SJSA1 (cell line): ENCODE measurements at places on chromosomes 5 and 9. TPM values are rescaled to one million over a fixed set of nuclear protein-coding genes. Genes with fewer than 3 reads are reported as not detected.

The MTRR gene
- total RNA-seq: 37.5 and 52.1 TPM in 2 replicates

The POU5F2 gene
- 0.26 and 0.34 TPM in 2 replicates for total RNA-seq

The GABRA6 gene
- total RNA-seq: not detected in 2 replicates

The PAX5 gene
- 0.09 TPM in 1 of 2 replicates, not detected in the other for total RNA-seq

The TTC23L gene
- total RNA-seq: not detected in 2 replicates

The AQP7 gene
- not detected in 2 replicates for total RNA-seq

- H3K4me1 ChIP-seq: peaks cover 43% of the 10 kb centered on the region
- peak; percentile 84 for DNase-seq
- peak overlapping the region; percentile 71 for H3K27ac ChIP-seq
Measured at GRCh38 chr5:157571357-157571827, 4.2 kb downstream of the ADAM19 start.

- no peaks in the 10 kb centered on the region for H3K4me1 ChIP-seq
- no peaks in the 10 kb centered on the region for H3K36me3 ChIP-seq
- DNase-seq: no peak
Measured at GRCh38 chr9:4781408-4781807, 11.3 kb upstream of the RCL1 start.

GRCh38 chr5:134594336-134594735 is 38.3 kb downstream of the SAR1B start:
- no peaks in the 10 kb centered on the region for H3K27me3 ChIP-seq
- no peak overlapping the region for H3K27ac ChIP-seq
- no peaks in the 10 kb centered on the region for H3K36me3 ChIP-seq
- no peak overlapping the region for H3K4me3 ChIP-seq
- peaks cover 5% of the 10 kb centered on the region; the same call in 1 of the 2 replicates for H3K4me1 ChIP-seq
- DNase-seq: no peak

DNA sequence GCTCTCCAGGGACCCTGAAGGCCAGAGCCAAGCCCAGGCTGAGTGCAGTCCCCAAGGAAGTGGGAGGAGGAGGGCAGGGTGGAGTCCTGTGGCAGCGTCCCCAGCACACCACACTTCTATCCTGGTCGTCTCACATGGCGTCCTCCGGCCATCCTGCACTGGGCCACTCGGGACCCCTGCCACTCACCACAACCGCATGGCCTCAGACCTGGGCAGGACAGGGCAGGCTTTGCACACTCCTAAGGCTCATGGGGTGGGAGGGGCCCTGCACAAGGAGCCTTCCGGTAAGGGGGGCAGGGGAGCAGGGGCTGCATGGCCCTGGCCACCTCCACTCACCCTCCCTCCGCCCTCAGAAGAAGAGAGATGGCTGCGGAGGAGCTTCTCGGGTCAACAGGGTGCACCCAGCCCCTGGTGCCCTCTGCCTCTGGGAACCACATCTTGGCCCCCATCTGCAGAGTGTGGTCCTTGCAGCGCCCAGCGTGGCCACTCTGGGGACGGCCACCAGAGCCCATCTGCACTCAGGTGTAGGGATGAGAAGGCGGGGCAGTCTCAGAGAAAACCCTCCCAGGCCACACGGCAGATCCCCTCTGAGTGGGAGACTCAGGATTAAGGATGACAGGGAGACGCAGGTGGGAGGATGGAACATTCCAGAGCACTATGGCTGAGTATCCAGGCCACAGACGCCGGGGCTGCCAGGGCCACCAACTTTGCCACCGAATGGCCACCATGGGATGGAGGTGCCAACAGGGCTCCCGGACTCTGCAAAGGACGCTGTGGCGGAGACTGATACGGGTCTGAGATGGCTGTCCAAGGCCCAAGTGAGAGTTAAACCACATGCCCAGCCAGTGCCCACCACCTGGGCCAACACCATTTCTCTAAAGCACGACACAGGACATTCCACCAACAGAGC is 7.6 kb downstream of the TPPP start:
- no peaks in the 10 kb centered on the region for H3K4me1 ChIP-seq
- no peak overlapping the region for H3K4me3 ChIP-seq
- H3K27me3 ChIP-seq: peaks cover 11% of the 10 kb centered on the region
- DNase-seq: peak; percentile 42
- H3K27ac ChIP-seq: no peak overlapping the region

DNA sequence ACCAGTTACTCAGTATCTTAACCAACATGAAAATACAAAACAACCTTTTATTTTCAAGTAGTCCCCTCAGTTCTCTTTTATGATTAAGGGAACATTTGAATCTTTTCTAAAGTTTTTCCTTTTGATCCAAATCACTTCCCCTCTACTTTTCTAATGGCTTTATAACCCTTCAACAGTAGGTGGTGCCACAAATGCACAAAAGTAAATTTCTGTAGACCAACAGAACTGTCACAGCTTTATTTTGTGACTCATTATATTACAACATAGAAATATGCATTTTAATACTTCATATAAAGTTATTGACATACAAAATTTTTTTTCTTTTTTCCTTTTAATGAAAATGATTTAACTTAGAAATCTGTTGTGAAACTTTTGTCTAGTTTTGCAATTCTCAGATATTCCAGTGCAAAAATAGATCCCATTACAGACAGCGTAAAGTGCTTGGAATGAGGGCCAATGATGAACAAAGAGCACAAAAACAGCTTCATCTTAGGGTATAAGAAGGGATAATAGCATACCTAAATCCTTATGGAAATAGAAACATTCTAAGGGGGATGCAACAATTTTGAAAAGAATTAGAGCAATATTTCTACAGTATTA is 17.0 kb downstream of the NIPSNAP3B start:
- H3K27me3 ChIP-seq: no peaks in the 10 kb centered on the region
- peaks cover 12% of the 10 kb centered on the region for H3K36me3 ChIP-seq
- DNase-seq: no peak
- H3K4me1 ChIP-seq: 0 out of 2 replicates have a peak, but pooled peaks cover 5% of the 10 kb centered on the region
- no peak overlapping the region for H3K27ac ChIP-seq

- no peak overlapping the region for H3K27ac ChIP-seq
- no peaks in the 10 kb centered on the region; the same call in 1 of the 2 replicates for H3K36me3 ChIP-seq
- H3K4me1 ChIP-seq: peaks cover 15% of the 10 kb centered on the region
- H3K27me3 ChIP-seq: no peaks in the 10 kb centered on the region
Measured at GRCh38 chr9:114271556-114272510, 51.1 kb upstream of the ORM1 start.

GRCh38 chr5:33312571-33313549 is 127.9 kb upstream of the TARS1 start:
- peaks cover 57% of the 10 kb centered on the region for H3K4me1 ChIP-seq
- no peaks in the 10 kb centered on the region for H3K27me3 ChIP-seq
- peak; percentile 43 for DNase-seq
- no peak overlapping the region for H3K4me3 ChIP-seq
- H3K36me3 ChIP-seq: no peaks in the 10 kb centered on the region
- H3K27ac ChIP-seq: peak overlapping the region; percentile 67

DNA sequence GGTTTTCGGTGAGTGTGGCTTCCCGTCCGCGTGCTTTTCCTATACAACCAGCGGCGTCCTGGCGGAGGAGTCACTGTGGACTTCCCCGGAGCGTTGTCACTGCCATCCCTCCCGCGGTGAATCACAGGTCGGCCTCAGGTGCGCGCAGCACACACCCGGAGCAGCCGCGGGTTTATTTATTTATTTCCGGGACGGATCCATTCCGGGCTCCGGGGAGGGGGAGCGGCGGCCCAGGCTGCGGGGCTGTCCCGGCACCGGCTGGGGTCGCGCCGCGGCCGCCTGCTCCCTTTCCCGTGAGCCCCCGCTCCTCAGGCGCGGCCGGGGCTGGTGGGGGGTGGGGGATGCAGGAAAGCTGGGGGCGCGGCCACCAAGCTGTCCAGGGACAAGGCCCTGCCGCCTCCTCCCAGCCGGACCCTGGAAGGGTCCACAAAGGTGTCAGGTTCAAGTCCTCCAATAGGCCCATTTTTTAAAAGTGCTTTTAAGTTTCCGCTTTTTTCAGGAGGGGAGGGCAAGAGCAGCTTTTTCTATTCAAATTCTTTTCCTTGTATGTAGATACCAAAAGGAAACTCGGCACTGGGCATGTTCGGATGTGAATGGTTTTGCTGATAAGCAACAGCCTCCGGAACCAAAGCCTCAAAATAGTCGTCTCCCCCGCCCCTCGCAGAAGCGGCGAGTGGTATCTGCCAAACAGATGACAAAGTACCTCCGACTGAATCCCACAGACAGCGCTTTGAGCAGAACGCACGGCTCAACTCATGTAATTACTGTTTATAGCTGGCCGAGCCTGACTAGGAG is 192.5 kb downstream of the CD180 start:
- no peaks in the 10 kb centered on the region for H3K36me3 ChIP-seq
- H3K27ac ChIP-seq: no peak overlapping the region
- H3K4me1 ChIP-seq: peaks cover 18% of the 10 kb centered on the region
- peak overlapping the region; percentile 41 for H3K4me3 ChIP-seq

- no peaks in the 10 kb centered on the region for H3K27me3 ChIP-seq
- H3K36me3 ChIP-seq: no peaks in the 10 kb centered on the region
- H3K4me3 ChIP-seq: no peak overlapping the region
- peak; percentile 69 for DNase-seq
Measured at GRCh38 chr5:82991678-82992323, 85.4 kb downstream of the TMEM167A start.

GRCh38 chr9:135104761-135105160 is 17.3 kb downstream of the OLFM1 start:
- H3K4me3 ChIP-seq: no peak overlapping the region
- no peaks in the 10 kb centered on the region for H3K4me1 ChIP-seq
- no peaks in the 10 kb centered on the region for H3K27me3 ChIP-seq
- no peaks in the 10 kb centered on the region for H3K36me3 ChIP-seq
- H3K27ac ChIP-seq: no peak overlapping the region
- DNase-seq: no peak

DNA sequence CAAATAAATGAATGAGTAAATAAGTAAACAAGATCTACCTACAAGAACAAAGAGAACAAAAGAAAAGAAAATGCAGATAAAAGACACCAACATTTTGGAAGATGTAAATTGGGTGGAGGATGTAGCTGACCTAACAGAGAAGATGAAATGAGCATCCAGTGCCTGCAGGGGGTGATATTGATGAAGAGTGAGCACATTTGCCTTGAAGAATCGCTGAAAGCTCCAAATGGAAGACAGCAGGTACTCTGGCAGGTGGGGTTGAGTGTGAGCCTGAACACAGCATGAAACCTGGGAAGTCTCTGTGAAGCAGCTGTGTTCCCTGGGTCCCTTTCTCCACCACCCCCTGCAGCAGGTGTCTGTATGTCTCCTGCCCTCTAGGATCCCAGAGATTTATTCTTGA is 125.6 kb downstream of the NXNL2 start:
- no peak overlapping the region for H3K4me3 ChIP-seq
- no peak for DNase-seq
- no peaks in the 10 kb centered on the region for H3K27me3 ChIP-seq

GRCh38 chr5:180988592-180988991 is at the start of gene BTNL3:
Gene BTNL3, plus strand, starts transcription at chr5:180988846. Its CDS starts 183 bp downstream, at chr5:180989029.
- no peaks in the 10 kb centered on the region; the same call in 1 of the 2 replicates for H3K27me3 ChIP-seq
- no peaks in the 10 kb centered on the region for H3K4me1 ChIP-seq
- no peaks in the 10 kb centered on the region for H3K36me3 ChIP-seq

DNA sequence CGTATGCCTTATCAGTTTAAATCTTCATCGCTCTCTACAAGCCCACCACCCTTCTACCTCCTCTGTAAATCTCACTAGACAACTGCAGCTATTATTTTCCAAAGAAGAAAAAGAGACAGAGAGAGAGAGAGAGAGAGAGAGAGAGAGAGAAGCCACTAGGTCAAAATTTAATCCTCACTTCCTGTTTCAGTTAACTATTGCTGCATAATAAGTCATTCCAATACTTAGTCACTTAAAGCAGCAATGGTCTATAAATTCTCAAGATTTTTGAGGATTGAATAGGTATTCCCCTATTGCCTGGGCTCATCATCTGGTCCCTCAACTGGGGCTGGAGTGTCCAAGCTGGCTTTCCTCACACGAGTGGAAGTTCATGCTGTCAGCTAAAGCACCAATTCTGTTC is 68.8 kb downstream of the ITGA1 start:
- no peaks in the 10 kb centered on the region for H3K36me3 ChIP-seq
- H3K27ac ChIP-seq: no peak overlapping the region
- no peak overlapping the region for H3K4me3 ChIP-seq
- DNase-seq: no peak
- peaks cover 25% of the 10 kb centered on the region for H3K4me1 ChIP-seq

DNA sequence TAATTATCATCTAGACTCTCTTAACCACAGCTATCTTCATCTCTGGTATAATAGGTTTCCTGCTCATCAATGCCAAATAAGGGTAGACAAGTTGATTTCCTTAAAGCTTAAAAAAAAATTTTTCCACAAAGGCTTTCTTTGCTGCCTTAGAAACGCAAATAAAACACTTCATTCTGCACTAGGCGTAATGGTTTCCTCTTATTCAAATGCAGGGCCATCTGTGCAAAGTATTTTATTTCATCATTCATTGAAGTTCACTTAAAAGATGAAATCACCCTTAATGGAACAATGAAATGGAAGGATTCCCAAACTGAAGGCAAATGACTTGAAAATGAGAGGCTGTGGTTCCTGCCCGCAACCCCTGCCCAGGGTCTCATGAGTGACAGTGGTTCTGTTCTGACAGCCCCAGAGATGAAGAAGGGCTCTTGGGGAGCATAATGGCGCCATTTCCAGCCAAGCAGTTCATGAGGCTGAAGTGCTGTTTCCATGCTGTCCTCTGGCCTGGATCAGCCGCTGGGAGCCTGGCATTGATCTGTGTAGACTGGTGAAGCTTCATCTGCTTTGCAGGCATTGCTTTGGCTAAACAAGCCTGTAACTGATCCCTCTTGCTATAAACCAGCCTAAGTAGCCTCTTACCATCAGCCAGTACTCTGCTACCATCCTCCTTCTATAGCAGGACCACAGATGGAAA is 276.9 kb upstream of the WWC1 start:
- no peak for DNase-seq
- no peaks in the 10 kb centered on the region for H3K27me3 ChIP-seq
- peak overlapping the region; percentile 71 for H3K27ac ChIP-seq
- peaks cover 41% of the 10 kb centered on the region for H3K4me1 ChIP-seq

DNA sequence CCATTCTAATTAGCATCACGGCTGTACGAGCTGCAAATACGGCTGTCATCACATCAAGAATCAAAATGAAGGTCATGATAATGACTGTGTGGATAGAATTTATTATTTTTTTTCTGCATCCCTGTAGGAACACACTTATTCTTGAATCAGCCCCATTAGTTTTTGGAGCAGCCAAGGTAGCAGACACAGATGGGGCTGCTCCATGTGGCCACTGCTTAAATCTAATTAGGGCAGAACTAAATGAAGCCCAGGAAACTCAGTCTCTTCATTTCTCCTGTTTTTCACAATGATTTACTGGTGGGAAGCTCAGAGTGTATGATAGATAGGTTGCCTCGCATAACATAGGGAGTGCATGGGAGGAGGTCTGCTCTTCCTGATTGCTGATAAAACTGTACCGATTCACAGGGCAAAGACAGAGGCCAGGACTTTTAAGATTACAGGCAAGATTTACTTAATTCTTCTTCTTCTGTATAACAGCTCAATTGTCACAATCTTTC is 275.5 kb downstream of the GLIS3 start:
- DNase-seq: no peak
- no peaks in the 10 kb centered on the region for H3K27me3 ChIP-seq
- no peak overlapping the region for H3K4me3 ChIP-seq
- no peaks in the 10 kb centered on the region for H3K36me3 ChIP-seq
